ENCODE measurements at places on chromosomes 5 and 9.

DNA sequence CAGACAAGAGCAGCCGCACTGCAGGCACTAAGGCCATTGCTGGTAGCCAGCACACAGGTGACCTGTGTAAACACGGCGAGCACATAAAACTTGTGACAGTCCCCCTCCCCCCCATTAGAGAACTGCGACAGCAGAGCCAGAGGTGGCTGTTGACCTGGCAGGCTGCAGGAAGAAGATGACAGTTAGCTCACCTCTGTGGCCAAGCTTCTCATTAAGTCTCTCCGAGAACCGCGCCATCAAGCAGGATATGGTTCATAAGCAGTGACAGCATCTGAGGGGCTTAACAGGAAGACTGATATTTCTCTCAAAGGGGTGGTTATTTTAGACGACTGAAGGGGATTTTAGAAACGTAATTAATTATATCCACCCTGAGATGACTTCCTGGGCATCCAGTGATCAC, 5.2 kb downstream of the SURF4 start:
- no peak for DNase-seq

- DNase-seq, result no peak
Observed at GRCh38 chr5:69167493-69167855, 524 bp downstream of the CCNB1 start.

GRCh38 chr5:167893271-167893670, 398.2 kb upstream of the WWC1 start:
- DNase-seq, result no peak

GRCh38 chr5:77869116-77869798, 93.1 kb upstream of the TBCA start:
- DNase-seq, result peak; percentile 77

- no peak for DNase-seq
Observed at GRCh38 chr9:80664327-80665210, 1024.8 kb downstream of the TLE1 start.

DNA sequence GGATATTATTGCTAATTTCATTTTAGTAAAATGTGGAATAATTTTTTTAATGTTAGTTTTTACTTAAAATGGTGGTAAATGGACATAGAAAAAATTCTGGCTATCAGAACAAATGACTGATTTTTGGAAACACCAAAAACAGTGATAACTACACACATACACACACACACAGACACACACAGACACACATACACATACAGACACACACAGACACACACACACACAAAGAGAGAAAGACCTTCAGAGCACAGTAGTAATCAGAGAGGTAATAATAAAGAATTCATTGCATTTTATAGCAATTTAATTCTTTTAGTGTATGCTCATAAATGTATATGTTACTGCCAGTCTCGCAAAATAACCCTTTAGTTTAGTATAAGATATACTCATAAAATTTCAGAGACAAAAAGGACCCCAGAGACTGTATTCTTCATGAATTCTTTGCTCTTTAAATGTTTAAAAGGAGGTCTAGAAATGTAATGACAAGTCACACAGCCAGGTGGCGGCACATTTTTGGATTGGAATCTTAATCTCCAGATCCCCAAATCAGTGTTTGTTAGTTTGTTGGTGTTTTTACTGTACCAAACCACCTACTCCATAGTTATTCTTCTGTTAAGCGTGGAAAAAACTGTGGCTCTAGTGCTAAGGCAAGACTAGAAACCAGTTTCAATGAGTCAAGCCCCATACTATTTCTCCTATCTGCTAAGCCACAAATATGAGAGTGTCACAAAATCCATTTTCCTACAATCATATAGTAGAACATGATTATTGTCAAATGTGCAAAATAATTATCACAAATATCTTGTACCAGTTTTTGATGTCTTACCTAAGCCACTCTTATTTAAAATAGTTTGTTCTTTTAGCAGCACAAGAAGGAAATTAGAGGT, 109.9 kb downstream of the EDIL3 start:
- peak; percentile 13 for DNase-seq

- DNase-seq, result no peak
Observed at GRCh38 chr5:119016125-119016774, 27.9 kb upstream of the DTWD2 start.

DNA sequence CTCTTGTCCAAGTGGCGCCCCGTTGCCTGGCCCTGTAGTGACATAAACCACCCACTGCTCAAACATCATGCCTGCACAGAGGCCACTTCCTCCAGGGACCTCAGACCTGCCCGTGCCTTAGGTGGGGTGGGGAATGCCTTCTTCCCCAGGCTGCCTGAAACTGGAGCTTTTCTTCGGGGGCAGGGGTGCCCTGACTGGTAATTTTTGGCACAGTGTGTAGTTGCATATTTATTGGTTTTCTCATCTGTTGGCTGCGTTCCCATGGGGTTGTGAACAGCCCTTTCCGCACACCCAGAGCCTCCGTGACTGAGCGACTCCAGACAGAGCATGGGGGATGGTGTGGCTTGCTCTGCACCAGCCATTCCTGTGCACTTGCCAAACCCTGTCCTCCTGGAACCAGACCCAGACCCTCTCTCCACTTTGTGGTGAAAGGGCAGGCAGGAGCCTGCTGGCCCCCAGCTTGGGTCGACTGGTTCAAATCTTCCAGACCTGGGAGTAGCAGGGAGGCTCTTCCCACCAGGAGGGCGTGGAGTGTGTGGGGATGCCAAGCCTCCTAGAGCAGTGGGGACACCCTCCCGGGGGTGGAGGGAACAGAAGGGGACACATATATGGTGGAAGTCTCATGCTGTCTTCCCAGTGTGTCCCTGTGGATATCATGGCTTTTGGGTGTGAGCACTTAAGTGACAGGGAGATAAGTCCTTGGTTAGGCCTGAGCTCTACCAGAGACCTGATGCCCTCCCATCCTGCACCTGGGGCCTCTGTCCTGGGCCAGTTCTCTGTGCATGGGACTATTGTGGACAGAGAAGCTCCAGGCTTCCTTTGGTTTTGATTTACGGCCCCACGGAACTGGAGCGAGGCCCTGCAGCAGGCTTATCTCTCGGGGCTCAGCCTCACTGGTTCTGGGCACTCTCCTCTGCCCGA, 39.6 kb downstream of the WNK2 start:
- DNase-seq, result no peak

DNA sequence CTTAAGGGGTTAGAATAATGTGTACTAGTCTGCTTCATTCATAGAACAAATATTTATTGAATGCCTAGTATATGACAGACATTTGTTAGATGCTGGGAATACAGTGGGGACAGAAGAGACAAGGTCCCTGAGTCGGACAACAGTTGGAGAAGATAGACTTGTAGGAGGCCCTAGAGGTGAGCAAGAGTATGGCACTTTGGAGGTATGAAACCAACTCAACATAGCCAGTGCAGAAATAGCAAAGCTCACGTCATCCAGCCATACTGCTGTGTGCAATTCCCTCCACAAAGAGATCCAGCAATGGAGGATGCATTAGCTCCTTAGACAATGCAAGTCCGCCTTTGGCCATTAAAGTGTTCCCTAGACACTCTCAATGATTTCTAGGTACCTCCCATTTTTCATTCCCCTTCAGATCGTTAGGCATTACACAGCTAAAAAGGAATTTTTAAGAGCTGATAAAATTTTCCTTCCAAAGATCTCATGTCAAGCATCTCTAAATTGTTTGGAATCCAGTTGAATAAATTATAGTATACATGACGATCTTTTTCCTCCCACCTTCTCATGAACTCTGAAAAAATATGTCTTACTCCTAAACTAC, 1949.6 kb upstream of the WWC1 start:
- DNase-seq, result no peak

- no peak for DNase-seq
Observed at GRCh38 chr5:103657301-103657700, 94.7 kb upstream of the NUDT12 start.

DNA sequence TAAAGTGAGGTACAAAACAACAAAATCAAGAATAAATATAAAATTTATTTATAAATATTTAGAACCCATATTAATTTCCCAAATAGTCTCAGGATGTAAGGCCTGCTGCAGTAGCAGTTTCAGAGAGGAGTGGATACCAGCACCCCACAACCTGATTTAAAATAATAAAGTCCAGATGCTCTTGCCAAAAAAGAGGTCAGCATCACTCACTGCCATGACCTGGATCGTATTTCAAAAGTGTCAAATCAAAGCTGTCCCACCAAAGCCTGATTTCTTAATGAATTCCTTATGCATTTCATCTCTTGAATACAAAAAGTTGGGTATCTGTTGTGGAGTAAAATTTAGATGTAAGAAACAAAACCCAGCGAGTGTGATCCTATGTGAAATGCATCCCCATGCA, 58.0 kb upstream of the ROR2 start:
- no peak for DNase-seq

- DNase-seq, result no peak
Observed at GRCh38 chr9:3509926-3510325, 15.9 kb downstream of the RFX3 start.

DNA sequence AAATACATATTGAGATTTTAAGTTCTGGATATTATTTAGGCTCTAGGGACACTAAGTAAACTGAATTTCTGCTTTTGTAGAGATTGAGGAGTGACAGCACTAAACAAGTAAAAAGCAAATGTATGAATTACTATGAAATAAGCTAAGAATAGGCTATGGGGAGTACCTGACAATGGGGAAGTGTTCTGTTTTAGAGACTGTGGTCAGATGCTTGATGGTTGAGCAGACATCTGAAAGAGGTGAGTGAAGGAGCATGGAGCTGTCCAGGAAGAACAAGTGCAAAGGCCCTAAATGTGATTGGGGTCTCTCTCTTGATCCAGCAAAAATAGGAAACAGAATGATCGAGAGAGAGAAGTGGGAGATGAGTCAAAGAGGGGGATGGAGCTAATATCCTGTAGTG, 111.7 kb downstream of the JAKMIP2 start:
- DNase-seq, result no peak

DNA sequence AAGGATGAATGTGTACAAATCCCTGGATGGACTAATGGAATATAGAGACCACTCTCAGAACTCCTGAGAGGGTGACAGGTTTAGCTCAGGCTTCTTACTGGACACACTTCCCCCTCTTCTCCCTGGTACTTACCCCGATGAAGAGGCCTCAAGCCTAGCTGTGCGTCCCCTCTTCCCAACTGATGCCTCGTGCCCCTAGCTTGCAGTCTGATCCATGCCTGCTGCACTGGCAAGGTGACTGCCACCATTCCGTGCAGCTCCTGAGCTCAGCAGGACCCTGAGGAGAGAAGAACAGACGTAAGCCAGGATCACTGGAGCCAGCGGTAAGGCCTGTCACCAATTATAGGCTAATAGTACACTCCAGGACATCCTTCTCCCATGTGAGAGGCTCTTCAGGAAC, 5.5 kb upstream of the STOML2 start:
- DNase-seq, result no peak

DNA sequence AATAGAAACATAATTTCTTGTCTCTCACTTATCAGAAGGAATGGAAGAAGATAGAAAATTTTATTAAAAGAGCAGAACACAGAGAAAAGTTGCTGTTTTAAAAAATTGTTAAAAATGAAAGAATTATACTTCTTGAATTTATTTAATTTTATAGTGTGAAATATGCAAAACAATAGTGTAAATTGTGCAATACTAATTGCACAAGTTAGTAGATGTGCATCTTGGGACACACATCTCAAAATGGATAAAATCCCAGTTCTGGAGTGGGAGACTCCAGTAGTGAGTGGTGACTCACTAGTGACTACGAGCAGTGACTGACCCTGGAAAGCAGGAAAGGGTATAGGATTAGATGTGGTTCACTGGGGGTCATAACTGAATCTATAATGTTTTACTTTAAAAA, 223.2 kb downstream of the MSX2 start:
- DNase-seq, result no peak

- DNase-seq, result no peak
Observed at GRCh38 chr9:112295174-112295573, 38.2 kb downstream of the PTBP3 start.

DNA sequence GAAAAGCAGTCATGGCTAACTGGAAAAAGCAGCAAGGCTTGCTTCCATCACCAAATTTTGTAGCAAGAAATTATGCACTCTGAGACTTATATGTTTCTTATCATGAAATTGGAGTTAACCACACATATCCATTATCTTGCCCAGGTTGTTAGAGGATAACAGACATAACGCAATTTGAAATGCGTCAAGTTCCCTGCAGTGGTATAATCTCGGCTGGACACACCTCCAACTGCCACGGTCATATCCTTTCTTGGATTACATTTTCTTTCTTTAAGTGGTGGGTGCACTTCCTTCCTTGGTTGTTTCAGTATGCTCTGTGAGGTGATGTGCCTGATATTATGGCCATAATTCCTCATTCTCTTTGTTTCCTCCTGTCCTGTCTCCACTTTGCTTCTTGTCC, 695.0 kb upstream of the DMAC1 start:
- no peak for DNase-seq

- no peak for DNase-seq
Observed at GRCh38 chr9:137253717-137254623, 1.2 kb upstream of the NELFB start.

DNA sequence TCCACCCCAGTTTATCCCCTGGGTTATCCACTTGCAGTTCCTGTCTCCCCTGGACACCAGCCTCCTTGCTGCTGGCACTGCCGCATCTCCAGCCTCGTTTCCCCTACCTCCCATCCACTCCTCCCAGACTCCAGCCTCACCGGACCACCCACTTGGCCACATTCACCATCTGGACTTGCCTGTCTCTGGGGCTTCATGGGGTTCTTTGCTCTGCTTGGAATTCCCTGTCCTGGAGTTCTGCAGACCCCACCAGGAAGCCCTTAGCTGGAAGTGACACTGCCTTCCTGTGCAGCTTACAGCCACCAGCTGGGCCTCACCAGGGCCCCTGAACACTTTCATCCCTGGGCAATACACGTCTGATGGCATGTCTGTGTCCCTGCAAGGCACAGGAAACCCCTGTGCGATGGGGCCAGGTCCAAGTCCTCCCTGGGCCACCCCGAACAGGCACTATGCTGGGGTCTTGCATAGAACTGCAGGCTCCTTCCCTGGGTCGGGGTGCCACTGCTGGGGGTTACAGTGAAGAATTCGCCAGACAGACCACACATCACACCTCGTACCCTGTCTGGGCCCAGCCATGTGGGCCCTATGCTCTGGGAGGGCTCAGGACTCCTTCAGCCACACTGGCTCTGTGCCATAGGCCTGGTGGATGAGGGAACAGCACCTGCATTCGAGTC, 3.0 kb downstream of the FLT4 start:
- no peak for DNase-seq

- no peak for DNase-seq
Observed at GRCh38 chr5:172575816-172576545, 65.1 kb upstream of the NEURL1B start.

GRCh38 chr5:45262061-45262590, 434.1 kb downstream of the HCN1 start:
- no peak for DNase-seq
